Kidney tubule cell (primary cell): ENCODE measurements at places on chromosomes 12 and 14.

DNA sequence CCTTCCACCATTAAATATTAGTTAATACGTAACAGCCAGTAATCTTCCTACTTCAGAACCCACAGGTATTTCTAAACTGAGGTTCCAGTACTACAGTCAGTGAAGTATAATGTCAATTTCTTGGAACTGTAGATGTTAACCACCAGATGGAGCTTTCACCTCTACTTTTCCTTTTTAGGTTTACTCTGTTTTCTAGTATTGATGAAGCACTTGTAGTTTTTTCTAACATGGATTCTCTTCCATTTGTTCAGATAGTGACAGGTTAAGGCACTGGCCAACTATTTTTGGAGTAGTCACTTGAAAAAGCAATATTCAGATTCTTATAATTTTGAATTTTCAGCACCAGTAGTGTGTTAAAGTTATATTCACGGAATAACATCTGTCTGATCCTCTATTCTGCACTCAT, 4.6 kb upstream of the SEC23A start:
- DNase-seq = peak; percentile 63

GRCh38 chr12:96047229-96048211, 12.1 kb upstream of the LTA4H start:
- peak; percentile 83 for DNase-seq

DNA sequence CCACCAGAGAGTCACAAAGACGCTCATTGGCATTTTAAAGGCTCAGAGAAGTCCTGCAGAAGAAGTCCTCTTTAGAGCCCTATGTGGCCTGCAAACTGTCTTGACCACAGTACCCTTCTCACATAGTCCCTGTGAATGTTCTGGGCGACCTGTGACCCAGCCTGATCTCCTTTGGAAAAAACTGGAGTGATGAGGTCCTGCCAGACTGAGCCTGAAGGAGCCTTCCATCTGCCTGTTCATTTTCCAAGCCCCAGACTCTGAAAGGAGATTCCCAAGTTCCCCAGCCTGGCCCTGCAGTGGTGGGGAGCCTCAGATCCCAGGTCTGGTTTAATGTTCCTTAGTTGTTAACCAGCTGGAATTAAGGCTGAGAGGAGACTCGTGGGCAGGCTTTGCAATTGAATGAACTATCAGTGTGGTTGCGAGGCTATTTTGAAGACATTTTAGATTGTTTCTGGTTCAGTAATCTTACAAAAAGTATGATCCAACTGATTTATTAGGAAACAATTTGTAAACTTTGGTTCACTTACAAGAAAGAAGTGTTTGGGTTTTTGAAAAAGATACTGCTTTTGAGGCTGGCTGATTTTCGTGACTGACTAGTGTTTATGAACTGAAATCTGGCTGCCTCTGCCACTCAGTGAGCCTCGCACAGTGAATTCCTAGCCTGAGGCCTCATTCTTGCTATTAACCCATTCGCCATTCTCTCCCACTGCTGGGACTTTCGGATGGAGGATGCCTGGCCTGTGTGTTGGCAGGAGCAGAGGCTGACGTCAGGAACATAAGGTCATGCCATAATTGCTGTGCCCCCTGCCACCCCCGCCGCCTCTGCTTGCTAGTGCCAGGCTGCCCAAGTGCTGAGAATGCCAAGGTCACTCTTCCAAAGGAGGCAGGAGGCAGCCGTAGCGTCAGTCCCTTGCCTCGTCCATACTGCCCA, 249.0 kb downstream of the CACNA1C start:
- DNase-seq = peak; percentile 62

DNA sequence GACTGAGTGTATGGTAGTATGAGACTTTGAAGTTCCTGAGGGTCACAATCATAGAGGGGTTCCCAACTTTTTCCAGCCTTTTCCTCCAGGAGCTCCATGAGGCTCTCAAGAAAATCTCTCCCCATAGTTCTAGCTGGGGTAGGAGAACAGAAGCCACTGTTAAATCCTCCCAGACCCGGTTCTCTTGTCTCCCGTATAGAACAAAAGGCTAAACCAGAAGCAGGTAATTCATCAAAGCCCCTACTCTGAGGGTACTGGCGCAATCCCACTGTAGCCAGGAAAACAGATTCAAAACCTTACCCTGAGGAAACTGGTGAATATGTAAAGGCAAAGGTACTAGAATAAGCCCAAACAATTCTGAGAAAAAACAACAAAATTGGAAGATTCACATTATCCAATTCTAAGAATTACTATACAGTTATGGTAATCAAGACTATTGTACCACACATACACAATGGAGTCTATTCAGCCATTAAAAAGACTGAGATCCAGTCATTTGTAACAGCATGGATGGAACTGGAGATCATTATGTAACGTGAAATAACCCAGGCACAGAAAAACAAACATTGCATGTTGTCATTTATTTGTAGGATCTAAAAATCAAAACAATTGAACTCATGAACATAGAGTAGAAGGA, 20.5 kb downstream of the OR8S1 start:
- DNase-seq = no peak

DNA sequence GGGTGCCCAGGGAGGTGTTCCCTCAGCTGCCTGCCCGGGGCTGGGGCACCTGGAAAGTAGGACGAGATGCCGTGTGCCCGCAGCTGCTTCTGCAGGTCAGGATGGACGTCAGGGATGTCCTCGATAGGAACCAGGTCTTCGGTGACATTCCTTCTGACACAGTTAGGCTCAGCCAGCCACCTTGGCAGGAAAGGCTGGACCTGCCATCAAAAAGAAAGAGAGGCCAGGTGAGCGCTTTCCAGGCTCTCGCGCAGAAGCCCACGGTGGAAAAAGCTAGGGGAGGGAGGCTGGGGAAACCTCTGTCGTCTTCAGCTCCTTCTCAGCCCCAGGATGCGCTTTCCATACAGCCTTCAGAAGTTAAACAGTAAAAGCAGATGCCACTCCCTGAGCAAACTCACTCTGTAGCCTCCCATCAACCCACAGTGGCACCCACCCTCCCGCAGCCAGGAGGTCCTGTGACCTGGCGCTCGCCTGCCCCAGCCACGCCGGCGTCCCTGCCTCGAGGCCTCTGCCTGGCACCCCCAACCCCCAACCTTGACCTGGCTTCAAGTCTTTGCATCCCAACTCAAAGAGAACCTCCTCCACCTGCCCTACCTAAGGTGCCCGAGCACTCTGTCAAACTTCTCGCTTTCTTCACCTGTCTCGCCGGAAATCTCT, 1.3 kb downstream of the DDX51 start:
- DNase-seq = no peak

DNA sequence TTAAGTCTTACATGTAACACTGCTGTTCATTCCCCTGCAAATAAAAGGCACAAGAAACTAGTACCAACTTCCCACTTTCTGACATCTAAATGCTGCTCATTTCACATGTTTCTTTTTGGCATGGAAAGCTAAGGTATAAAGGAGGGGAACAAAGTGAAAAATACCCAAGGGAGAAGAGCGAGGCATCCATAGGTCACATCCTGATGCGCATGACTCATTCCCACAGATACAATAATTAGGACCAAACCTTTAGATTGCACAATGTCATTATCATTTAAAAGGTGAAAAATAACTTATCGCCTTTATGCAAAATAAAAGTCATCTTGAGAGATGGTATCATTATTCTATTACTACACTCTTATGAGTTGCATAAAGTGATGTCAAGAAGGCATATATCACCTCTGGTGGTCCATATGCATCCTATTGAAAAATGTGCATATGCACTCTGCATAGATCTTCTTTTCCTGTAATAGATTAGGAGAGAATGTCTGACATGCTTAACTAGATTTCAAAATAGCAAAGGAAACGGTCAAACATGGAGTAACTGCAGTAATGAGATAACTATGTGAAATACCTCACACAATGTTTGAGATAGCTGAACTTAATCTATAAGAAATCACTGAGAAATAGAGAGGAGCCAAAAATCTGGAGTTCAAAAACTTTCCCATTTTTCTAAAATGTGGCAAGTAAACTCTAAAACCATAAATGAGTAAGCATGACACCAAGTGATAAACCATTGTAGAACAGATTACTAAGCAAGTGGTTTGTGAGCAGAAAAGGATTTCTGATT, 382.5 kb upstream of the TMTC1 start:
- no peak for DNase-seq

- DNase-seq = peak; percentile 37
Measured at GRCh38 chr14:75806352-75806832, 145.3 kb downstream of the TTLL5 start.

- no peak for DNase-seq
Measured at GRCh38 chr14:75297411-75298040, 18.9 kb downstream of the FOS start.
